ENCODE measurements at places on chromosomes 7 and 10.

- DNase-seq, result no peak
Measured at GRCh38 chr10:79979310-79979975, 30.5 kb upstream of the SFTPD start.

- no peak for DNase-seq
Measured at GRCh38 chr7:8714791-8715190, 281.4 kb downstream of the NXPH1 start.

DNA sequence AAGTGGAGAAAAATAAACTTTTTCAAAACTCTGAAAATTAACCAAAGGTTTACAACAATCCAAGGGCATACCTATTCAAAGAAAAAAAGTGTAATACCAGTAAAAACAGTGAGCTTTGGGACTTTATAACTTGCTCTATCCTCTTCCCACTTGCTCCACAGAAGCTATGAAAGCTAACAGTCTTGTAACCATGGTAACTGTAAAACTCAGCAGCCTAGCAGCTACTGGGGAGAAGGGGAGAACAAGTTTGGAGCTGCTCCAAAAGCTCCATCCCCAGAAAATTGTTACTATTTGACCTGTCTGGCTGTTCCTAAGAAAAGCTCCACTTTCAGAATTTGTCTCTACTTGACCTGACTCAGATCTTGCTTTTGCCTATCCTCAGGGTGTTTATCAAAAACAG is 191.5 kb downstream of the OTUD1 start:
- DNase-seq, result no peak

GRCh38 chr7:7769710-7770627 is 51.6 kb upstream of the RPA3 start:
- no peak for DNase-seq

GRCh38 chr7:86958380-86958779 is 101.1 kb downstream of the ELAPOR2 start:
- no peak for DNase-seq

DNA sequence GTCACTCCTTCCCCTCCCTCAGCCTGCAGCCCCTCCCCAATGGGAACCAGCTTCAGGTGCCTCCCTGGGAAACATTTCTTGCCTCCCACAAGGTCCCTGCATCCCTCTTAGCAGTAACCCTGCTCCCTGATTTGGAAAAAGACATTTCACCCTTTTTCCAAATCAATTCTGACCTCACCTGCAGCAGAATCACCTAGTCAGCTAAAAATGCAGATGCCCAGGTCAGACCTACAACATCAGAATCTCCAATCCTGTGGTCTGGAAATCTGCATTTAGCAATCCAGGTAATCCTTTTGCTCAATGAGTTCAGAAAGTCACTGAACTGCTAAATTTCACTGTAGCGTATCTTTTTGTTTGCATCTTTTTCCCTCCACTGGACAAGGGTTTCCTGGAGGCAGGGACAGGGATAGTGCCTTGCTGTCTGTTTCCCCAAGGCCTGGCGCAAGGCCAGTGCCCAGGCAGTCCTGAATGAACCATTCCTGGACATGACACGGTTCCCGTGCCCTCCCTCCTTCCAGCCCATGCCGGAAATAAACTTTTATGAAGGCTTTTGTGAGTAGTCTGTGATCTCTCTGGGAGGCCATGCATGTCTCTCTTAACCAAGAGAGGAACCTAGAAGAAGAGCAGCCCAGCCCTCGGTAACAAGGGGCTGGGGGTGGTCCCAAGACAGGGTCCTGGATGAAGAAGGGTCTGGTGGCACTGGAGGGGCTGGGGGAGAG is 44.0 kb downstream of the COL13A1 start:
- DNase-seq, result no peak

DNA sequence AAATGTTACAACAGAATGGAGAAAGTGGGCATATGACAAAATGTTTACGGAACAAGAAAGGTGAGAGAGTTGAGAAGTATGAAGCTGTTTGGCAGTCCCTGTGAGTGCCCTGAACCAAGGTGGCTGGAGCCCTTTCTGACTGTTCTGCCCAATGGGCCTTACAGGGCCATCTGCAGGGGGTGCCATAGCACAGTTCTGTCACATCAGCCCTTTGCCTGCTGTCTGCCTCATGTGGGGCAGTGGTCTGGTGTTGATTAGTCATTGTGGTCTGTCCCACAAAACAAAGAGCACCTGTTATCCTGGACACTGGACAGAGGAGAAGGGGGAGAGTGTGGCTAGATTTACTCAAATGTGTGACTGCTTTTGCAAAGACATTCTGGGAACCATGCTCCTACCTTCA is 51.5 kb upstream of the OSBPL3 start:
- no peak for DNase-seq

- no peak for DNase-seq
Measured at GRCh38 chr7:33958104-33958503, 52.8 kb downstream of the BMPER start.

- no peak for DNase-seq
Measured at GRCh38 chr10:128896963-128897362, 570.1 kb upstream of the MGMT start.

DNA sequence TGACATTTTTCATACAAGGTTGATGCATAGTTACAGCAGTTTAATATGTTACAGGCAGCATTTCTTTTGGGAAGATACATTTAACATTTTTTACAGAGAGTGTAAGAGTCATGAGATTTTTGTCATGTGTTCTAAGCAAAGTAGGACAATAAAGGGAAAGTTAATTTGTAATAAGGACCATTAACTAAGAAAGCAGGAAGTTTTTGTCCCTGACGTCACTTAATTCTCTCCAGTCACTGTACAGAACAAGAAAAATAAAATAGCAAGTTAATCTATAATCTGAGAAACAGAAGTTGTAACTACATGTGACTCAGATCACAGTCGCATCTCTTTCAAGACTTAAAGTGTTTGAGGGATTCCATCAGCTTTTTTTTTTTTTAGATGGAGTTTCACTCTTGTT is 49.5 kb upstream of the CAPZA2 start:
- no peak for DNase-seq

GRCh38 chr7:122453432-122453831 is 148.9 kb upstream of the FEZF1 start:
- no peak for DNase-seq

DNA sequence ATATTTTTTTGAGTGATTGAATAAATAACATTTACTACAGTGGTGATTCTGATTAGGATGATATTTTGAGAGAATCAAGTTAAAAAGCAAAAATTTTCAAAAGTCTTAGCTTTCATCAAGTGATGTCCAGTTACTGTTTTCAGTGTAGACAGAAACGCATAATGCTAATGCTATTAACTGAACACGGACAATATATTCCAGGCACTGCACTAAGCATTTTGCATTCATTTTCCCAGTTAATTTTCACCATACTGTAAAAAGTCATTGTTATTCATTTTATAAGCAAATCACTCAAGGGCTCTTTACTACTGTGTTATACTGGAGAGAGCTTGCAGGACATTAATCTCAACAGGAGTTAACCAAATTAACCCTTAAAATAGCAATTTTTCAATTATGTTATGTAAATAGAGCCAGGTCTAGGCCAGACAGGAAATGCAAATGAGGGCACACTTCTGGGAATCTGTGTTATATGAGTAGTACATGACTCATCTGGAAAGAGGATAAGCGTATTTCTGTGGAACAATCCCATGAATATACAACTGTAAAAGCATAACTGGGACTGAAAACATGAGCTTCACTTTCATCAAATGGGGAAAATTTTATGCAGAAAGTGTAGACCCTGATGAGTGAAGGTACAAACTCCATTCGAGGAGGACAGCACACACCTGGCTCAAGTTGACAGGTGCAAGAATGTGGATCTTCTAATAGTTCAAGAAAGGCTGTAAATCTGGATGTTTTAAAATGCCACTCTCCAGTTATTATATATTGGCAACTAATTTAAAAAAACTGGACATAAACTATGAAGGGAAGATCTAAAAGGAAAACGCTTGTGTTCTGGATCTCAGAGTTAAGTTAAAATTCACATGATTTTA is 75.4 kb downstream of the ANK3 start:
- no peak for DNase-seq

DNA sequence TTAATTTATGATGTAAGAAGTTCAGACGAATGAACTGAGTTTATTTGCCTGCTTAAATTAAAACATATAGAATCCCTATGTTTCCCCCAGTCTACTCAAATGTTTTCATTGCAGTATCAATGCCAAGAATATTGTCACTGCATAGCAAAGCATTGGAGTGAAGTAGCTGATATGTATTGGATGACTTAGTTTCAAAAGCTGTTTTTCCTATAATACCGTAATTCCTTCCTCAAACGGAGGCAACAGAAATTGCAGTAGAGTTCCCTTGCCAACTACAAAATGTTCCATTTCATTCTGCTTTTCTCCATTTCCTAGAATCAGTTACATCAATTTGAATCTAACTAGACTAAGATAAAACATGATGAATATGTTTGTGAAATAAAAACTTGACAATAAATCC is 174.1 kb downstream of the CNTNAP2 start:
- no peak for DNase-seq

GRCh38 chr7:36532981-36533499 is 143.4 kb downstream of the ANLN start:
- no peak for DNase-seq

- no peak for DNase-seq
Measured at GRCh38 chr10:69439813-69440506, 11.3 kb upstream of the TSPAN15 start.

GRCh38 chr10:5584895-5585516 is 60.2 kb downstream of the CALML3 start:
- DNase-seq, result no peak

GRCh38 chr10:30553018-30553625 is 76.4 kb downstream of the LYZL2 start:
- DNase-seq, result no peak

DNA sequence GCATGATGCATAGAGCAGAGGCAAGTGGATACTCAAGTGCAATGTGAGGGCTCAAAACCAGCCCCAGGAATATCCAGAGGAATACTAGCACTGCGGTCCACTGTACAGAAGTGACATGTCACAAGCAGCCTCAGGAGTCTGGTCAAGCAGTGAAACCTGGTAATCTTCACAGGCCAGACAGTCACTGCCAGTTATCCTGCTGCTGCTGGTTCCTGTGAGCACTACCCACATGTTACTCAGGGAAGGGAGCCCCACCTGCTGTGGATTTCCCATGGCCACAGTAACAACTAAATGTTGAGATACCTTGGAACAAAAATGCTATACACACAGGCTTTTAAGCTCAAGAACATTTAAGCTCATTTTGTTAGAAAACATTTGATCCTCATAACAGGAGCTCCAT is 103.0 kb downstream of the RNF133 start:
- DNase-seq, result no peak

DNA sequence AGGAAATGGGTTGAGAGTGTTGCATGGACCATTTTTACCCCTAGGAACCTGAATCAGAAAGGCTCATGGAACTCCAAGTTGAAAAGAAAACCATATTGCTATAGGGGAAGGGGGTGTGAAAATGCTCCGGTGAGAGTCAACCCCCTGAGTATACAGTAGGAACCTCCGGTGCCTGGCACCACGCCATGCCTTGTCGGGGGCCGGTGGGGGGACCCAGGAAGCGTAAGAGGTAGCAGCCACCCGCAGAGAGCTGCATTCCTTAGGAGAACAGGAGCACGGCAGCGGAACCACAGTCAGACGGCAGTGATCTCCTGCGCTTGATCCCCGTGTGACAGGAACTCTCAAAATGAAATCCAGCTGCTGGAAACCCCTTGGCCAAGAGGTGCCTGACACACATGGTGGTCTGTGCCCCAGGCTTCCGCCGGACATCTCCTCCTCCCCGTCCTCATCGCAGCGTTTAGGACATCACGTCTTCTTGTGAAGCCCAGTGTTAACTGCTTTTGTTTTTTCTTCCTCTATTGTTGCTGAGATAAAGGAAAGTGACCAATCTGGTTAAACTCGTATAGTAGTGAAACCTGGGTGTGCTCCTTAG is 186.8 kb downstream of the CELF2 start:
- DNase-seq, result no peak

GRCh38 chr10:43923328-43923727 is 274.6 kb upstream of the ZNF32 start:
- DNase-seq, result no peak

Measured in activated naive CD4-positive, alpha-beta T cell (primary cell).